ENCODE measurements at places on chromosomes 4 and X. TPM values are rescaled to one million over a fixed set of nuclear protein-coding genes. Genes with fewer than 3 reads are reported as not detected.

Gene CENPU
- total RNA-seq = 36.7 TPM

Gene C4orf54
- not detected for total RNA-seq

Gene SATL1
- not detected for total RNA-seq

Gene RTL9
- not detected for total RNA-seq

Gene NOCT
- total RNA-seq = 28.2 TPM

Gene BBS7
- 23.5 TPM for total RNA-seq

Gene KANTR
- total RNA-seq = 10.5 TPM

Gene ABCG2
- total RNA-seq = 7.0 TPM

Gene DRP2
- 0.80 TPM for total RNA-seq

Gene PLAC8
- 0.22 TPM for total RNA-seq

Gene NDP
- 1.2 TPM for total RNA-seq

Gene TBX22
- total RNA-seq = not detected

Measured in thoracic aorta endothelial cell (primary cell).